ENCODE measurements at places on chromosomes 11 and 22. TPM values are rescaled to one million over a fixed set of nuclear protein-coding genes. Genes with fewer than 3 reads are reported as not detected.

The RFPL3 gene
- not detected for total RNA-seq

The HEPN1 gene
- total RNA-seq, result not detected

The CLDN25 gene
- total RNA-seq, result not detected

The EP300 gene
- total RNA-seq, result 119 TPM

The NUP98 gene
- 137 TPM for total RNA-seq

The TSPAN18 gene
- total RNA-seq, result 19.1 TPM

DNA sequence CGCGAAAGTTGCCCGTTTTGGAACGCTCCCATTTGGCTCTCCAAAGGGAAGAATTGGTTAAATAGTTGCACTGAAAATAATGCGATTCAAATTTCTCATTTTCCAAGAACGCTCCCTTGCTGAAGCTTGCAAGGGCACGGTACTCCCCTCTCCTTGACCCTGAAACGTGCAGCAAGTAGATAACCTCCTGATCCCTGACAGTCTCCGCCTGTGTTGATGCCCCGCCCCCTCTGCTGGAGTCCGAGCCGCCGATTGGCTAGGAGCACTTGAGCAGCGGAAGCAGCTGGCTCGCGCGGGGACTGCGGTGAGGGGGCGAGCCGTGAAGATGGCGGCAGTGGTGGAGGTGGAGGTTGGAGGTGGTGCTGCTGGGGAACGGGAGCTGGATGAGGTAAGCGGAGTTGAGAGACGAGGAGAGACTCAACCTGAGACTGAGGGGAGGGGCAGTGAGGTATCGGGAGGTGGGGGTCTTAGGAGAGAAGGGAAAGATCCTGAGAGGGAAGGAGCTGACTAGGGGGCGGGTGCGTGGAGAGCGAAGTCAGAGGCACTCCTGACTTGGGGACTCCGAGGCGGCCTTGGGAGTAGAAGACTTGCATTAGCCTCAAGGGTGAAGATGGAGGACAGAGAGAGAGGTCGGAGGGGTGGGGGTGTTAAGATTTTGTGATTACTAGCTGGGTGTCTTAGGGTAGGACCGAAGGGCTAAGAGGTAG is at the start of gene RNF121:
RNF121 (plus strand) TSS at position 310 of the 707 bp plus-strand sequence; CDS start at position 326, 16 bp downstream.
- DNase-seq, result peak; percentile 98

DNA sequence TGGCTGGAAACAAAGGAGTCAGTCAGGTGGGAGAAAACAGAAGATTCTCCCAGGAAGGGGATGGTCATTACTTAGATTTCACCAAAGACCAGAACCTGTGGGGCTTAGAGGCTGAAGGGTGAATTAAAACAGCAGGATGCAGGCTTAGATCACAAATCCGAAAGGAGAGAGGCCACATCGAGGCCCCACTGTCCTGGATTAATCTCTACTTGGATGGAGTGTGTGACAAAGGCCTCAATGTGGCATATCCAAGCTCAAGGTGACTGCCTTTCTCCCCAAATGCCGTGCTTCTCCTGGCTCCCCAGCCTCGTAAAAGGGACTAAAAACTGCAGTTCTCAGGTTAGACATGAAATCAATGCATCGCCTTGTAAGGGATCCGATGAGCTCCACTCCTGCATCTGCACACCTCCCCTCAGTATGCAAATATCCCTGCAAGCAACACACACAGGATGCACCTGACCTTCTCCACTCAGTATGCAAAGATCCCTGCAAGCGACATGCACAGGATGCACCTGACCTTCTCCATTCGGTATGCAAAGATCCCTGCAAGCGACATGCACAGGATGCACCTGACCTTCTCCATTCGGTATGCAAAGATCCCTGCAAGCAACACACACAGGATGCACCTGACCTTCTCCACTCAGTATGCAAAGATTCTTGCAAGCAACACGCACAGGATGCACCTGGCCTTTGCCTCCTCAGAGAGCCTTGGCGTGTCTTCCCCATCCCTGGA is 447.4 kb downstream of the BRD1 start:
- DNase-seq, result peak; percentile 12

GRCh38 chr11:64218628-64219353 is 7.2 kb downstream of the TRPT1 start:
- no peak for DNase-seq

- DNase-seq, result no peak
Measured at GRCh38 chr11:57402188-57403002, 11.9 kb upstream of the PRG2 start.

DNA sequence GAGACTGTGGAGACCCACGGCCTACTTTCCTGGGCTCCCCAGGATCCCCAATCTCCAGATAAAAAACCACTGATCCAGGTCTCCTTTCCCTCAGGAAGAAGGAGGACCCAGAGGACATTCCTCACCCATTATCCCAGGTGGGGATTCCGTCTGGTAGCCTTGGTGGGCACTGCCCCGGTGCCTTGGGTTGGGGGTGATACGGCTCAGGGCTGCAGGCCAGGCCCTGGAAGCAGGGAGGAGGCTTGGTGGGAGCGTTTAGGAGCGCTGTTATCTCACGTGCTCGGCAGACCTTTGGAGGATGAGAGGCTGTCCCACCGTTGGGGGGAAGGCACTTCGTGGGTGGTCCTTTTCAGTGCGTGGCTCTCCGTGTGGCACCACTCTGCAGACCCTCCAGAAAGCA is 926.3 kb downstream of the BRD1 start:
- peak; percentile 28 for DNase-seq

- peak; percentile 61 for DNase-seq
Measured at GRCh38 chr11:32090545-32091370, at the start of gene RCN1. Gene RCN1 (plus strand): TSS chr11:32091074. CDS start chr11:32091197, 123 bp downstream.

GRCh38 chr22:35622191-35622913 is 5.2 kb upstream of the MB start:
- DNase-seq, result peak; percentile 64
